ENCODE measurements at places on chromosomes 2 and 18.

DNA sequence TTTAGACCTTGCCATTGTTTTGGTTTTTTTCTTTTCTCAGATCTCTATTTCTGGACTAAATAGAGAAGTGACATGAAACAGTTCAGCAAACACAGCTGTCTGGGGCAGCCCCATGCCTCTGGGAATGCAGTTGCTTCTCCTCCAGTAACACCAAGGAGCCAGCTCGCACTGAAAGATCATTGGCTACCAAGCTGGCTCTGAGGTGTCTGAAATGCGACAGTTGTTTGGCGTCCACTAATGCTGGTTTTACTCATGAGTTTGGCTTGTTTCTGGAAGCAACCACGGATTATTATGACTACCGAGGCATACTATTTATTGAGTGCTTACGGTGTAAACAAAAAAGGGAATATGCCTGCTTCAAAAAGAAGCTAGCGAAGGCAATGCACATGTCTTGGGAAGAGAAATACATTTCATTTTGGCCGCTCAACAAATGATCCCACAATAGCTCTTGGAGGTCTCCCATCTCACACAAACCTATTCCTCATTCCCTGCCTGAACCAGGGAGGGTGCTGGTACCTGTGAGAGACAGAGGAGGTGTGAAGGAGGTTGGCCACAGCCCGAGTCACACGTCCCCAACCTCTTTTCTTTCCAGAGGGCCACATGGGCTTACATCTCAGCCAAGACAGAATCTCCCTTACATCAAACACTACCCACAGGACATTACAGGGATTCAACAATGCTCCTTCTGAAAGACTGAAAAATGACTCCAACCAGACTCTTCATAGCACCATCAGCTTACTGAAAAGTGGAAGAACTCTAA, 37.5 kb upstream of the NEB start:
- DNase-seq: no peak

DNA sequence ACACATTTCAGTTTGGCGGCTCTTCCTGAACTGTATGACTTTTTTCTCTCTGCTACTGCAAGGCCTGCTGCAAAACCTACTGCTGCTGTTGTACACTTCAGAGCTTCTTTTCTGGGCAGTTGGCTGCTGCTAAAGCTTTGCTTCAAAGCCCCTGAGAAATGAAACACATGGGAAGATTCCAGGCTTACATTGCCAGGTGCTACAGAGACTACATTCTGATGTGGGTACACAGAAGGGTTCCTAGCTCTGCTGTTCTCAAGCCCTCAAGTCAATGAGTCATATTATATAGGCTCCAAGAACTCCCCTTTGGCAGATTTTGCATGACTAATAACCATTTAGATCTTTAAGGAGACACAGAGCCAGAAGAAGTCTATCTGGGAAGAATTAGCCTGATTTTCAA, 12.9 kb upstream of the PGAP1 start:
- no peak for DNase-seq

GRCh38 chr18:55351241-55351691, 236.7 kb downstream of the TCF4 start:
- no peak for DNase-seq

- DNase-seq: no peak
Measured at GRCh38 chr2:176699644-176700043, 430.4 kb downstream of the MTX2 start.

DNA sequence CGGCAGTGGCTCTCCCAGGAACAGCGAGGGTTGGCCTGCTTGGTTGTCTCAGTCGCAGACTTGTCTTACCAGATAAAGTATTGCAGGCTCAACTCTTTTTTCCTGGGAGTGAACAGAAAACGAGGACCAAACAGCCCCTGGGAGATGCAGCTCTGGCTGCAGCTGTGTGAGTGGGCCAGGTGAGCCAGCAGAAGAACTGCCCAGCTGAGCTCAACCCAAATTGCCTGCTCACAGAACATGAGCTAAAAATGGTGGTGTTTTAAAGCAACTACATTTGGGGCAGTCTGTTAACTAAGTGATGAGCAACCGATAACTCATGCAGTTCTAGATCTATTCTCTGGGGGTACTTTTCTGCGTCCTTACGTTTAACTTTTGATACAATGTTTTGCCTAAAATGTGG, 161.1 kb upstream of the SIX3 start:
- DNase-seq: no peak

GRCh38 chr2:2014251-2014771, 270.0 kb upstream of the PXDN start:
- DNase-seq: no peak

DNA sequence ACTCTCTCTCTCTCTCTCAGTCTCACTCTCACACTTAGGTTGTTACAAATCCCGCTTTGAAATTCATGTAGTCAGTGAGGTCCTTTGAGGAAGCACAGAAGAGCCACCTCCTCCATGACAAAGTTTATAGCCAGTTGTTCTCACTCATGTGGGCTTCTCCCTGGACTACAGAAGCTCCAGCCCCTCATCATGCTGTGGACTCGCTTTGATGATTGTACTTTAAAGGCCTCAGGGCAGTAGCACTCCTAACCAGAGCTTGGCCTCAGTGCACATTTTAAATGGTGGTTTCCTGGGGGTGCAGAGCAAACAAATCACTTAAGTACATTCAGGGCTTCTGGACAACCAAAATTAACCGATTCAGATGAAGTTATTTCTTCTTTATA, 115.7 kb downstream of the MTCL1 start:
- no peak for DNase-seq

All from Caki2 (cell line).